ENCODE measurements at places on chromosomes 2 and 18.

DNA sequence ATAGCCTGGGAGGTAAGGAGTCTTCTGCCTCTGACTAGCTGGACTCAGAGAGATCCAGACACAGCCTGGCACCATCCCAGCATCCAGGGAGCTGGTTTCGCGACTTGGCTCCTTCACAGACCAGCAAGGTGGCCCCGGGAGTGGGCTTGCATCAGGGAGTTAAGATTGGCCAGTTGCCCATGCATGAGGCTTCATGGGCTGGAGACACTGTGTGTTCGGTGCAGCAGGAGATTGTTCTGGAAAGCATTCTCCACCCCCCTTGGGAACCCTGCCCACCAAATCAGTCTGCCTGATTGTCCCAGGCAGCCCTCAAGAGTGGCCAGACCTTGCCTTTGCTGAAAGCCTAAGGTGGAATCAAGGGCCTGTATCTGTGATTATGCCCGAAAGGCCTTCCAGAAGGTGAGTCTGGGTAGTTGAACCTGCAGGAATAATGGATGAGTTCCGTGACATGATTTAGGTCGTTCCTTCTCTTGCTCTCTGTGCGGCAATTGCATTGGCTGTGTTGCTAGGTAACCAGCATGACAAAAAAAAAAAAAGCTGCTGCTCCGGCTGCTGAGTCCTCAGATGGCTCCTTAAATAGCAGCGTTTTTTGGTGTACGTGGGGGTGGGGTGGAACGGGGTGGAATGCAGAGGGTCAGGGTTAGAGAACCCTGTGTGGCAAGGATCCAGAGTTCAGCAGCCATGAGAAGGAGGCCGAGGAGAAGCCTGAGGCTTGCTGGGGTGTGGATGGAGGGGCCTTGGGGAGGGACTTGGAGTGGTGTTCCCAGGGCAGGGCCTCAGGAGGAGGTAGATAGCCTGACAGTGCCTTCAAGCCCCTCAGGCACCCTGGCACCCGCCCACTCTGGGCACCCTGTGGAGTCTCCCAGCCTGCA, 93.0 kb upstream of the MCFD2 start:
- no peak for DNase-seq

- no peak for DNase-seq
These were observed 1.7 kb upstream of the MYO3B start for GRCh38 chr2:170176212-170176611.

- no peak for DNase-seq
These were observed 33.7 kb downstream of the OTOF start for GRCh38 chr2:26444236-26444635.

DNA sequence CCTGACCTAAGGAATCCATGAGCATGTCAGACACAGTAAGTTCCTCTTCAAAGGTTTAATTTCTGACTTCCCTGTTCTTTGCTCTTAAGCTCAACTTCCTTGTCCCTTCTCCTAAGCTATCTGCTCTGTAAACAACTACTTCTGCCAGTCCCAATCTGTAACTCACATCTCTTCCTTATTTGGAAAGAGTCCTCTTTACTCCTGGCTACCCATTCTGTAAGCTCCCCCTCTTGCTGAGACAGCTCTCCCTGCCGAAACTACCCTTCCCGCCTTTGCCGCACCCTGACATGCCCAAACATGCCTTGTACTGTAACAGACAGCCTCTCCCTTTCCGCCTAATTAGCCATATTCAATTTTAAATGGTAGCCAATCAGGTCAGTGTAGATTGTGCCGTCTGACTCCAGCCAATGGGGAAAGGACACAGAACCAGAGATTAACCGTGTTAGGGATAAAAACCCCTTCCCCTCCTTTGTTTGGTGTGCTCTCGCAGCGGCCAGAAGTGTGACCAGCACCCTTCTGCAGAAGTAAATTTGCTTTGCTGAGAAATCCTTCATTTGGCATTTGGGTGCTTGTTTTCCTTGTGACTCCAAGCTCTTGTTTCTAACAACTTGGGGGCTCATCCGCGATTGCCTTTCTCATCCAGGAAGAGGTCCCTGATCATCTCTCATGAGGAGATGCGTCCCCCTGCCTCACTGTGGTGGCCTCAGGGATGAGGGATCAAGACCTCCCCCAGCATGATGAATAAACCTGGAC, 49.0 kb downstream of the PIAS2 start:
- no peak for DNase-seq

DNA sequence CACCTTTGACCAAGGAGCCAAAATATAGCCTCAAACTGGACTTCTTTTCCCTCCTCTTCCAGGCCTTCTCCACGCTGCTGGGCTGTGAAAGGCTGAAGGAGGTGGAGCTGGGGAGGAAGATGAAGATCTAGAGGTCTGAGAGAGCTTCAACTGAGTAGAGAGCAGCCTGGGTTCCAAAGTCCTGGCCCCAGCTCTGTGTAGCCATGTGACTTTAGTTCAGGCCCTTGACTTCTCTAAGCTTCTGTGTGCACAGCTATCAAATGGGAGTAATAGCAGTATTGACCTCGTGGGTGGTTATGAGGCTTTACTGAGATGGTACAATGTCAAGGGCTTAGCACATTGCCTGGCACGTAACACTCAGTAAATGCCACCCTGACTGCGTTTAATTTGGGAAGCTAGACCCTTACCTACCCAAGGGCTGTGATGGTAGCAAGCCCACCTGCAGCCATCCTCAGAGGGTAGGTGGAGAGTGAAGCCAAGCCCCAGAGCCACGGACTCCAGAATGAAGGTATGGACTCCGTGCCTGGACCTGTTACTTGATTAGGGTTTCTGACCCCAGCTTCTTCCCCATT, 38.4 kb downstream of the SERTAD2 start:
- no peak for DNase-seq

- DNase-seq = no peak
These were observed 45.5 kb downstream of the CMPK2 start for GRCh38 chr2:6820236-6820635.

GRCh38 chr2:223929571-223930102, 15.5 kb downstream of the WDFY1 start:
- DNase-seq = no peak

GRCh38 chr2:54572262-54572635, 116.1 kb downstream of the SPTBN1 start:
- DNase-seq = no peak

Data from activated T-cell treated with anti-CD3 and anti-CD28 coated beads for 48 hours (primary cell).